ENCODE measurements at places on chromosomes 6 and 20.
A peak's percentile ranks its signal among the peaks of the same experiment; 100 is the strongest.

GRCh38 chr20:59493926-59494325 is 110.4 kb upstream of the PHACTR3 start:
- H3K4me3 ChIP-seq, result no peak overlapping the region
- H3K27ac ChIP-seq, result no peak overlapping the region
- H3K4me1 ChIP-seq, result peaks cover 7% of the 10 kb centered on the region
- H3K36me3 ChIP-seq, result no peaks in the 10 kb centered on the region

GRCh38 chr6:21061892-21062291 is 527.6 kb downstream of the CDKAL1 start:
- no peak overlapping the region for H3K27ac ChIP-seq
- H3K4me1 ChIP-seq, result no peaks in the 10 kb centered on the region
- H3K36me3 ChIP-seq, result peaks cover 6% of the 10 kb centered on the region
- H3K27me3 ChIP-seq, result no peaks in the 10 kb centered on the region
- no peak for DNase-seq

DNA sequence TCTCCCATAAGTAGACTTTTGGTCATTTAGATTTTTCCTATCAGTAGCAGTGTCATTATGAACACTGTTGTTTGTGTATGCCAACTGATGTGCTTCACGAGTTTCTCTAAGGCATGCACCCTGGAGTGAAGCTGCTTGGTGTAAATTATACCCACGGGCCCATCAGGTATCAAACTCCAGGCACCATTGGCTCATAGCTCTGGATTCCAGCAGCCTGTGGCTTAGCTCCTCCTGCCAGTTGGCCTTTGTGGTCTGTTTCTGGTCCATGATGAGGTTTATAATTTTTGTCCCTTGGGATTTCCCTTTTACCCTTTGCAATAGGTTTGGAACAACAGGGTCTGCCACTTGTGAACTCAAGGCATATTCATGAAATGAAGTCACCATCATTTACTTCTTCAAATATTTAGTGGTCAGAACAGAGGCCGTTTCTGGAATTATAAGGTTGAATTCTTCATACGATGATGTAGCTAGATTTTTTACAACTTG is 350.5 kb downstream of the PRL start:
- no peaks in the 10 kb centered on the region for H3K4me1 ChIP-seq
- no peak overlapping the region for H3K27ac ChIP-seq
- H3K27me3 ChIP-seq, result no peaks in the 10 kb centered on the region

DNA sequence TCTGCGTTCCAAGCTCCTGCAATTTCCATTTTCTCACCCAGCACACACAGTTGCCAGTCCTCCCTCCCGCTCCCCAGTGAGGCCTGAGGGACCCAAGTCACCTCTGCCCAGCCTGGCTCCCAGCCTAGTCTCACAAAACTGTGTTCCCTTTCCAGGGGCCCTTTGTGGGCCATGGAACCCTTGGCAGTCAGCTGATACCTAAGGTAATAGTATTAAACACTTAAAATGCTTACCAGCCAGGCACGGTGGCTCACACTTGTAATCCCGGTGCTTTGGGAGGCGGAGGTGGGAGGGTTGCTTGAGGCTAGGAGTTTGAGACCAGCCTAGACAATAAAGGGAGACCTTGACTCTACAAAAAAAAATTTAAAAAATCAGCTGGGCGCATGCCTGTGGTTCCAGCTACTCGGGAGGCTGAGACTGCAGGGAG is 3.2 kb upstream of the RBM38 start:
- DNase-seq, result no peak
- H3K27ac ChIP-seq, result no peak overlapping the region
- no peaks in the 10 kb centered on the region for H3K27me3 ChIP-seq
- no peaks in the 10 kb centered on the region for H3K36me3 ChIP-seq
- H3K4me3 ChIP-seq, result no peak overlapping the region
- peaks cover 24% of the 10 kb centered on the region for H3K4me1 ChIP-seq

DNA sequence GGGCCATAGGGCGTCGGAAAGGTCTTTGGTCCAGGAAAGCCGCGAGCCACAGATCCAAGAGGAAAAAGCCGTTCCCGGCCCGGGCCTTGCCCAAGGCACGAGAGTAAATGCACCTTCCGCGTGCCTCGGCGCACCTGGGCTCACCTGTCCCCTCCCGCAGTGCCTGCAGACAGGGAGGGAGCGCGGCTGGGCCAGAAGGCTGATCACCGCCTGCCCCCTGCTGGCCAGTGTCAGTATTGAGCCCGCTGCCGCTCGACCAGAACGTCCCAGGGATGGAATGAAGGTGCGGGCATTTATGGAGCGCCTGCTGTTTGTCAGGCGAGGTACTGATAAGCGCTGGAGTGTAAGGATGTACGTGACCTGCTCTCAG is 679 bp upstream of the LPIN3 start:
- peaks cover 38% of the 10 kb centered on the region for H3K4me1 ChIP-seq
- peak overlapping the region; percentile 94 for H3K27ac ChIP-seq
- H3K4me3 ChIP-seq, result peak overlapping the region; percentile 47

- no peaks in the 10 kb centered on the region for H3K27me3 ChIP-seq
- H3K27ac ChIP-seq, result peak overlapping the region; percentile 75
- no peaks in the 10 kb centered on the region for H3K36me3 ChIP-seq
- no peak overlapping the region for H3K4me3 ChIP-seq
- no peak for DNase-seq
- H3K4me1 ChIP-seq, result peaks cover 96% of the 10 kb centered on the region
Measured at GRCh38 chr6:159977255-159977903, 8.5 kb downstream of the IGF2R start.

- peak overlapping the region; percentile 79 for H3K27ac ChIP-seq
- H3K36me3 ChIP-seq, result no peaks in the 10 kb centered on the region
- H3K4me3 ChIP-seq, result no peak overlapping the region
- H3K27me3 ChIP-seq, result no peaks in the 10 kb centered on the region
- H3K4me1 ChIP-seq, result peaks cover 34% of the 10 kb centered on the region
Measured at GRCh38 chr6:6856538-6857523, 250.9 kb upstream of the RREB1 start.

- H3K4me1 ChIP-seq, result no peaks in the 10 kb centered on the region
- no peaks in the 10 kb centered on the region for H3K27me3 ChIP-seq
- H3K36me3 ChIP-seq, result no peaks in the 10 kb centered on the region
- H3K27ac ChIP-seq, result no peak overlapping the region
Measured at GRCh38 chr6:132952986-132953385, 138.6 kb downstream of the RPS12 start.

DNA sequence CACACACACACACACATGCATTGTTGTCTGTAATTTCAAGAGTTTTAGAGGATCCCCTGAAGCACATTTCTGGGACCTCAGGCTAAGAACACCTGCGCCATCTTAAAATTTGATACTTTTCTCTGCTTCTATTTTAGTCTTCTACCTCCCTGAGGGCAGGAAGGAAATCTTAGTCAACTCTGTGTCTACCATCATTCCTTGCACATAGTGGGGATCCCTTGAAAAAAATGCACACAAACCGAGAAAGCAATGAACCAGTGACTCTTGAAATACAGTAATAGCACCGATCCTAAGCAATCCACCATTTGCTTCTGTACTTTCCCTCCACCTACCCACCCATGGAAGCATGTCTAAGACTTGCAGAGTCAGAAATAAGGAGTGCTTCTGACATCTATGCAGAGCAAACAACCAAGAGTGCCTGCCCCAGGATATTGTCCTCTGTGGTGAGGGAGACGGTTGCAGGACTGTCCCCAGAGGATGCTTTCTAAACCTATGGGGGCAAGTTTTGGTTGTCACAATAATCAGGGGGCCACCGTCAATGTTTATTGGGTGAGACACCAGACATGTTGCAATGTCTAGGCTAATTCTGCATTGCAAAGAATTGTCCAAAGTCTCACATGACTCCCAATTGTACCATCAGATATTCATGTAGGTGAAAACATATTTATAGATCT is 208.0 kb upstream of the TAB2 start:
- H3K27me3 ChIP-seq, result no peaks in the 10 kb centered on the region
- no peak overlapping the region for H3K27ac ChIP-seq
- no peaks in the 10 kb centered on the region for H3K4me1 ChIP-seq
- DNase-seq, result no peak
- no peak overlapping the region for H3K4me3 ChIP-seq

DNA sequence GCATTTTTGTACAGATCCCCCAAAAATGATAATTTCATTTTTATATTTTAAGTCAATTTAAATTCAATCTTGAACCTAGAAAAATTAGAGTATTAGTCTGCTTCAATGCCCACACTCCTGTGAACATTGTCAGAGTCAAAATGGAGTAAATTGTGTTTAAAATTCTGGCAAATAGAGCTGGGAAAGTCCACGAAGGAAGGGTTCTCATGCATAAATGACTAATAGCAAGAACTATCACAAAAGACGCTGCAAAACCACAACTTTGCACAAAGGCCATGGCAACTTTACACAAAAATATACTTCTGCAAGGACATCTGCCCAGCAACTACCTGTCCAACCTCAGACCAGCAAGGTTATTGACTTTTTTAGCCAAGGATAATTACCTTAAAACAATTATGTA is 203.2 kb upstream of the SMLR1 start:
- no peaks in the 10 kb centered on the region for H3K4me1 ChIP-seq
- H3K36me3 ChIP-seq, result no peaks in the 10 kb centered on the region
- no peak for DNase-seq

DNA sequence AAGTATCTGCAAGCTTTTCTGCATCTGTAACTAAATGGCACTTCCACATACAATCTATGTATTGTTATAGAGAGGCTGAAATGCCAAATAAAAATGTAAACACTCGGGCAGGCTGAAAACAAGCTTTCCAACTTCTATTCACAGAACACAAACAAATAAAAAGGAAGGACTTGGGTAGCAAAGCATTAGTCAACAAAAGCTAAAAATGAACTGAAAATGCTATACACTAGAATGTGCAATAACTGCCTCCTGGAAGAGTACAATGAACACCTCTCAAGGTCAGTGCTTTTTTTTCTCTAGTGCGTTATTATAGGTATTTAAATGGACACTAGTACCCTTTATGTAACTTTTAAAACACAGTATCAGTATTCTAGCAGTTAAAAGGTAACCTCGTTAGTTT is 31.4 kb downstream of the STK38 start:
- no peaks in the 10 kb centered on the region for H3K4me1 ChIP-seq
- no peaks in the 10 kb centered on the region for H3K27me3 ChIP-seq
- peaks cover 4% of the 10 kb centered on the region for H3K36me3 ChIP-seq
- H3K27ac ChIP-seq, result no peak overlapping the region

- no peaks in the 10 kb centered on the region for H3K4me1 ChIP-seq
- no peak overlapping the region for H3K4me3 ChIP-seq
- no peaks in the 10 kb centered on the region for H3K36me3 ChIP-seq
- DNase-seq, result no peak
- H3K27me3 ChIP-seq, result no peaks in the 10 kb centered on the region
- H3K27ac ChIP-seq, result no peak overlapping the region
Measured at GRCh38 chr6:166851911-166852310, 104.4 kb downstream of the RNASET2 start.

- no peaks in the 10 kb centered on the region for H3K36me3 ChIP-seq
- DNase-seq, result no peak
- H3K27ac ChIP-seq, result no peak overlapping the region
- no peak overlapping the region for H3K4me3 ChIP-seq
- H3K27me3 ChIP-seq, result no peaks in the 10 kb centered on the region
Measured at GRCh38 chr20:8089668-8090067, 42.4 kb upstream of the PLCB1 start.

- H3K4me3 ChIP-seq, result no peak overlapping the region
- H3K27ac ChIP-seq, result no peak overlapping the region
- DNase-seq, result no peak
- no peaks in the 10 kb centered on the region for H3K4me1 ChIP-seq
- H3K27me3 ChIP-seq, result no peaks in the 10 kb centered on the region
Measured at GRCh38 chr6:139852488-139853140, 478.2 kb upstream of the CITED2 start.

GRCh38 chr6:64681416-64682160 is 1025.4 kb downstream of the EYS start:
- H3K27ac ChIP-seq, result no peak overlapping the region
- no peaks in the 10 kb centered on the region for H3K36me3 ChIP-seq
- no peaks in the 10 kb centered on the region for H3K4me1 ChIP-seq
- DNase-seq, result no peak
- no peak overlapping the region for H3K4me3 ChIP-seq

- no peaks in the 10 kb centered on the region for H3K27me3 ChIP-seq
- H3K4me1 ChIP-seq, result peaks cover 14% of the 10 kb centered on the region
- no peaks in the 10 kb centered on the region for H3K36me3 ChIP-seq
- H3K27ac ChIP-seq, result no peak overlapping the region
Measured at GRCh38 chr6:137925141-137925698, 58.2 kb downstream of the TNFAIP3 start.

DNA sequence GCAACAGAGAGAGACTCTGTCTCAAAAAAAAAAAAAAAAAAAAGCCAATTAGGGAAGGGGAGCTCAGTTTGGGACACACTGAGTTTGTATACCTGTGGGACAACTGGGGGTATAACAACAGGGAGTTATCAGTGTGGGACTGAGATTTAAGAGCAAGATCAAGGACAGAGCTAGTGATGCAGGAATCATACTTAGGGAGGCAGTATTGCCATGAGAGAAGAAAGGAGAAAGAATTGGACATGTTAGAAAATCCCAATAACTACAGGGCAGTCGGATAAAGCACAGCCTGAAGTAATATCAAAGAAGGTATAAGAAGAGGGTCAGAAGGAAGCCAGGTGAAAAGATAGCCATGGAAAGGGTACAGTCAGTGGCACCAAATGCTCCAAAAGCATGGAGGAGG is 121.2 kb downstream of the PTPRT start:
- no peak overlapping the region for H3K4me3 ChIP-seq
- H3K27ac ChIP-seq, result no peak overlapping the region
- H3K4me1 ChIP-seq, result no peaks in the 10 kb centered on the region
- DNase-seq, result no peak
- no peaks in the 10 kb centered on the region for H3K36me3 ChIP-seq

- DNase-seq, result no peak
- H3K27me3 ChIP-seq, result no peaks in the 10 kb centered on the region
- H3K27ac ChIP-seq, result no peak overlapping the region
- H3K4me1 ChIP-seq, result peaks cover 40% of the 10 kb centered on the region
Measured at GRCh38 chr6:20708367-20709124, 174.3 kb downstream of the CDKAL1 start.

DNA sequence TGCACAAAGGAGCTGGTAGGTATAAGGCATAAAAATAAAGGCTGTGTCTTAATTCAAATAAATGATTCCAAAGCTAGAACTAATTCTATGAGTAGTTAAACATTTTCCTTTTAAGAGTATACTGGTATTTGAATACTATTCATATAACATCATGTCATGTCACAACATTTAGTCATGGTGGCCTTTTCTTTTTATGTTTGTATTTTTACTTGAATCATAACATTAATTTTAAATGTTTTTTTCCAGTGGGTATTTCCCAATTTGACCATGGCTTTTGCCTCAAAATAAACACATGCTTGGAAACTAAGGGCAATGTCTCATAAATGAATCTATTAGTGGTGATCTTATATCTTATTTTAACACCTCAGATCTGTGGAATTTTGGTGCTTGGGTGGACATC is 177.1 kb downstream of the CD109 start:
- no peaks in the 10 kb centered on the region for H3K27me3 ChIP-seq
- H3K36me3 ChIP-seq, result no peaks in the 10 kb centered on the region
- no peaks in the 10 kb centered on the region for H3K4me1 ChIP-seq
- DNase-seq, result no peak
- no peak overlapping the region for H3K4me3 ChIP-seq
- no peak overlapping the region for H3K27ac ChIP-seq

DNA sequence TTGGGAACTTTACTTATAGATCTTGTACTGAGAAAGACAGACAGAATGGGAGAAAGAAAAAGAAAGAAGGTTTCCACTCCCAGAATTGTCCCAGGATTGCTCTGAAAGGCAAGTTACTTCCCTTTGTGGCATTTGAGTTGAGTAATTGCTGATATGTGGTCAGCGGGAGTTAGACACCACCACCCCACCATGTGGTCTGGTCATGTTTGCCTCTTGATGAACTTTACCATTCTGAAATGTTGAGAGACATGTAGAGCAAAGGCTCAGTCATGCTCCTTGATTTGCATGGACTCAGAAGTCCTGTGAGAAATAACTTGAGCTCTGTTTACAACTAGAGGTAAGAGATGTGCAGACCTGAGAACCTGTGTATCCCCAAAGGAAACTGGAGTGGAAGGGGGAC is 17.1 kb downstream of the TCF21 start:
- DNase-seq, result no peak
- no peaks in the 10 kb centered on the region for H3K4me1 ChIP-seq
- H3K4me3 ChIP-seq, result no peak overlapping the region
- H3K27ac ChIP-seq, result no peak overlapping the region
- H3K27me3 ChIP-seq, result peaks cover 25% of the 10 kb centered on the region

Measured in esophagus squamous epithelium (tissue), 5 donors.